ENCODE measurements at places on chromosomes 1 and 21. TPM values are rescaled to one million over a fixed set of nuclear protein-coding genes. Genes with fewer than 3 reads are reported as not detected.

- DNase-seq, result no peak
Observed at GRCh38 chr1:43583058-43583457, 52.4 kb downstream of the PTPRF start.

GRCh38 chr1:7767176-7767575 is 3.9 kb upstream of the VAMP3 start:
- DNase-seq, result no peak

GRCh38 chr1:221336126-221336525 is 405.8 kb downstream of the DUSP10 start:
- DNase-seq, result no peak

DNA sequence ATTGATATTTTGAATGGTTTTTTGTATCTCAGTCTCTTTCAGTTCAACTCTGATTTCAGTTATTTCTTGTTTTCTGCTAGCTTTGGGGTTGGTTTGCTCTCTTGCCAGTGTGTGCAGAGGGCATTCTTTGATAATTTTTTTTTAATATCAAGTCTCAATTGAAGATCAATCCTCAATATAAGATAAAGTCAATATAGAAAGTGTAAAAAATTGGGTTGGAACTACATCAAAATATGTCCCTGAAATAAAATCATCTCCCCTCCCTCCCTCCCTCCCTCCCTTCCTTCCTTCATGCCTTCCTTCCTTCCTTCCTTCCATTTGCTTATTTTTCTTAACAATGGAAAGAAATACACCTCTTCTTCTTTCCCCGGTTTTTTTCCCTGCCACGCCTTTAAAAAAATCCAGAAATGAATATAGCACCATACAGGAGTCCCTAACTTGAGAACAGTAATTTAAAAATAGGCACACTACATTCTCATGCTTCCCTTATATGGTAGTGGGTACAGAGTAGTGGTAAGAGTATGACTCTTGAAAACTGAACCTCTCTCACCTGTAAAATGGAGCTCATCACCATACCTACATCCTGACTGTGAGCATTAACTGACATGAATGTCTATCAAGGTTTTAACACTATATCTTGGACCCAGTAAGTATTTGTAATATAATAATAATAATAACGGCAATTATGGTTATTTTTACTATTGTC is 221.9 kb downstream of the GIPC2 start:
- DNase-seq, result no peak

FCRL1 gene
- total RNA-seq, result not detected

Data from H7 (cell line).